Hindlimb muscle (tissue), 1 donor: ENCODE measurements at places on chromosomes 7 and 10.

GRCh38 chr7:32037650-32038198 is 32.5 kb downstream of the PDE1C start:
- no peak for DNase-seq

GRCh38 chr10:113261161-113261560 is 291.7 kb upstream of the HABP2 start:
- DNase-seq, result peak; percentile 35

GRCh38 chr7:93981480-93981874 is 22.7 kb downstream of the BET1 start:
- no peak for DNase-seq

- DNase-seq, result no peak
Measured at GRCh38 chr10:80642661-80643060, 105.0 kb downstream of the SH2D4B start.
